ENCODE measurements at places on chromosomes 3 and 15. TPM values are rescaled to one million over a fixed set of nuclear protein-coding genes. Genes with fewer than 3 reads are reported as not detected.

GPR156 gene
- 0.57 TPM for total RNA-seq

GALNT15 gene
- not detected for total RNA-seq

CPN2 gene
- not detected for total RNA-seq

CP gene
- total RNA-seq = 6.5 TPM

STRA6 gene
- 62.5 TPM for total RNA-seq

PPM1M gene
- total RNA-seq = 3.9 TPM

HYAL3 gene
- total RNA-seq = 8.8 TPM

FETUB gene
- total RNA-seq = 0.12 TPM

MYLK gene
- 16.6 TPM for total RNA-seq

IVD gene
- total RNA-seq = 12.0 TPM

XCR1 gene
- not detected for total RNA-seq

GCSAM gene
- total RNA-seq = not detected

MYRIP gene
- total RNA-seq = not detected
